ENCODE measurements at places on chromosomes 3 and 15.

- no peak for DNase-seq
These were observed 695.9 kb downstream of the OTOL1 start for GRCh38 chr3:162192340-162193029.

DNA sequence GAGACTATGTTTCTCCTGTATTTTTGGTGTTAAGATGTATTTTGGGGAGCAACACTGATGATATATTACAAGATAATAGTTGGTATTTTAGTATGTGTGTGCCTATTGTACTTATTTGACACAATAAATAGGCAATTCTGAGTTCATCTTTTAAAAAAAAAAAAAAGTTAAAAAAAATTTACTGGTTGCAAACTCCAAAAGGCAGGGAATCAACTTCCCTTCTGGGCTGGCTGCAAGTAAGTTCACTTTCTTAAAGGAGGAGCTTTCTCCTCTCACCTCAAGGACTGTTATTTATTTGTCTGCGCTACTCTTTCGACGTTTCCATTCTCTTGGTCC lies 335 bp upstream of the VPS8 start:
- no peak for DNase-seq

DNA sequence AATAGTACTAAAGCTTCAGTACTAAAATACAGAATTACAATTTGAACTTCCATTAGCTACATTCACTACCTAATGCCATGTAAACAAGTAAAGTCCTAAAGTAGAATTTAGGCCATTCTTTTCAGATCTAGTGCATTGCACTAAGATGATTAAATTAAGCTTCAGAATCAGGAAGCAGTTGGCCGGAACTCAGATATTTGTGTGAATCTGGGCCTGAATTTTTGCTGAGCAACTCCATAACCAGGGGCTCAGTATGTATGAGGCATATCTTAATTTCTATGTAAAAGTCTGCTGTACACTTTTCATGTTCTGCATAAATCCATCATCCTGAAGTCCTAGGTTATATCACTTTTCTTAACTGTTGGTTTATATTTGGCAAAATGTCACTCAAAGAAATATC lies 246.4 kb downstream of the RBMS3 start:
- no peak for DNase-seq

DNA sequence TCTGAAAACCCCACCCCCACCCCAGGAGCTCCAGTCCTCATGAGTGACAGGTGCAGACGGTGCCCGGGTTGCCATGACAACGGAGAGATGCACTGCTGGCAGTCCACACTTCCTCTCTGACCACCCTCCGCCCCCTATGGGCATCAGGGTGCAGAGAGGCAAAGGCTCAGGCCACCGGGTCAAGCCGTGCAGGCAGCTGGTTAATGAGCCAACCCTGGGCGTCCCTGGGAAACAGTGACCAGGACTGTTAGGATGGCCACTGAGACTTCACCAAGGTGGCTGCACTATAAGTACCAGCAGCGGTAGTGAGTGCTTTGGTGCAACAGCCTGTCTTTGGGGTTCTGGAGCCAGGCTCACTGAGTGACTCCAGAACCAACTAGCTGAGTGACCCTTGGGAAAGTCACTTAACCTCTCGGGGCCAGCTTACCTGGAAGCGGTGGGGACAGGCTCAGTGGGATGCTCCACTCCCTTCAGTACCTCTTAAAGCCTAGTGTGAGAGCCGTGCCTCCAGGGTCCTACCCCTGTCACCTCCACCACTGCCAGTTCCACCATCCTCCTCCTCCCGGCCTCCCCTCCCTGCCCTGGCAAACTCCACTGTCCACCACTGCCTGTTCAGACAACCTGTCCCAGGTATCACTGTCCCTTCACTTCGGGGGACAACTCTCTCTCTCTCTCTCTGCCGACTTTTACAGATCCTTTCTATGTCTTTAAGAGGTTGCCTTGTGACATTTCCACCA lies 121.0 kb upstream of the PRR20G start:
- DNase-seq, result no peak

DNA sequence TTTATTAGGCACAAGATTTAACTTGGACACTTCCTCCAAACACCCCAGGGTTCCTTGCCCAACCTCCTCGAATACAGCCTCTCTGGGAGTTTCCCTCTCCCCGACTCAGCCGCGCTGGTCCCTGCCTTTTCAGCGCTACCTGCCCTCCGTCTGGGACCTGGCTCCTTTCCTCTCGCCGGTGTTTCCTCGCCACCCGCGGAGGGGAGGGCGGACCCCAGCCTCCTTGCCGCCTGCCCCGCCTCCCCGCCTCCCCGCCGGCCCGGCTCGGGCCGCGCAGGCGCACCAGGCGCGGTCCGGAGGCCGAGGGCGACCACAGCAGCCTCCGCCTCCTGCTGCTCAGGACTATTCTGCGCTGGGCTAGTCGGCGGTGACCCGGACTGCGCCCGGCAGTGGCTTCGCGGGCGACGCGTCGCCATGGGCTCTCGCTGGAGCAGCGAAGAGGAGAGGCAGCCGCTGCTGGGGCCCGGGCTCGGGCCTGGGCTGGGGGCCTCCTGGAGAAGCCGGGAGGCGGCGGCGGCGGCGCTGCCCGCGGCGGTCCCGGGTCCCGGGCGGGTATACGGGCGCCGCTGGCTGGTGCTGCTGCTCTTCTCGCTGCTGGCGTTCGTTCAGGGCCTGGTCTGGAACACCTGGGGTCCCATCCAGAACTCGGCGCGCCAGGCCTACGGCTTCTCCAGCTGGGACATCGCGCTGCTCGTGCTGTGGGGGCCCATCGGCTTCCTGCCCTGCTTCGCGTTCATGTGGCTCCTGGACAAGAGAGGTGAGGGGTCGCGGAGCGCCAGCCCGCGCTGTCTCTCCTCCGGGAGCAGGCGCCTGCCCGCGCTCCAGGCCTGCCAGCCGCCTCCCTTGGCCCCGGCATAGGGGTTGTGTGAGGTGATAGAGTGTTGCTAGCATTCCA lies at the start of gene SLC49A4:
Gene SLC49A4, plus strand, starts transcription at position 291 of the 895 bp plus-strand sequence. Its CDS starts 124 bp downstream, at position 415.
- peak; percentile 78 for DNase-seq
